Activated CD8-positive, alpha-beta memory T cell treated with anti-CD3 and anti-CD28 coated beads, Interleukin-2, amount 50 U/mL, for 48 hours (primary cell): ENCODE measurements at places on chromosomes 3 and 15.

DNA sequence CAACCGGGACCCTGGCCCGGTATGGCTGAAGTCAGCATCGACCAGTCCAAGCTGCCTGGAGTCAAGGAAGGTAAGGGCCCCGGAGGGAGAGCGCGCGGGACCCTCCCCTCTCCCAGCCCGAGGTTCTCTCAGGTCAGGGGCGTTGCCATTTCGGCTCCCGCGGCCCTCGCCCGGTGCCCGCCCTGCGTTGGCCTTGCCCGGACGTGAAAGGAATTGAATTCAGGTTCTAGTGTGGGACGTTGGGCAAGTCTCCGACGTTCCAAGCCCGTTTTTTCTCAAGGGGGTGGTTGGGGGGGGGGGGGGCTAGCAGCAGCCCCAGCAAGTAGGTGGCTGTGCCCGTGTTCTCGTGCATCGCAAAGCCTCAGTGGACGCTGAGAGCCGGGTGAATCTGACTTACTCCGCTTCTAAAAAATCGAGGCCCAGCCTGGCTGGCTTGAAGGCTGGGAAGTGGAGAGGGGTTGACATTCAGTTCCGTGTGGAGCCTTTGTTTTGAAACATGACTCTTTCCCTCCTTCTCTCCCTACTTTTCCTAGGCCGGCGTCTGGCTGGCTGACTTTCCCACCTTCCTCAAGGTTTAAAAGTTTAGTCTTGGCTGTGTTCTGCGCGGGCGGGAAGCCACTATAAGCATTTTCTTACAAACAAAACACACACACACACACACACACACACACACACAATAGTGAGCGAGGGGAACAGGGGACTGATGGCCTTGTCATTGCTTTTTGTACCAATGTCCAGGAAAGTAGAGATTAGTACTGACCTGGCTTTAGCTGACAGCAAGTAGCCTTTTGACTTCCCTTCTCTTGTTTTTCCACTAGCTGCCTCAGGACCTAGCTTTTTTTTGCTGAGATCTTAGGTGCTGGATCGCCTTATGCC lies at the start of gene UTS2B:
Gene UTS2B, minus strand, starts transcription at position 873 of the 876 bp plus-strand sequence. CDS start 48,337 bp downstream, outside the sequence.
- DNase-seq, result peak; percentile 50

DNA sequence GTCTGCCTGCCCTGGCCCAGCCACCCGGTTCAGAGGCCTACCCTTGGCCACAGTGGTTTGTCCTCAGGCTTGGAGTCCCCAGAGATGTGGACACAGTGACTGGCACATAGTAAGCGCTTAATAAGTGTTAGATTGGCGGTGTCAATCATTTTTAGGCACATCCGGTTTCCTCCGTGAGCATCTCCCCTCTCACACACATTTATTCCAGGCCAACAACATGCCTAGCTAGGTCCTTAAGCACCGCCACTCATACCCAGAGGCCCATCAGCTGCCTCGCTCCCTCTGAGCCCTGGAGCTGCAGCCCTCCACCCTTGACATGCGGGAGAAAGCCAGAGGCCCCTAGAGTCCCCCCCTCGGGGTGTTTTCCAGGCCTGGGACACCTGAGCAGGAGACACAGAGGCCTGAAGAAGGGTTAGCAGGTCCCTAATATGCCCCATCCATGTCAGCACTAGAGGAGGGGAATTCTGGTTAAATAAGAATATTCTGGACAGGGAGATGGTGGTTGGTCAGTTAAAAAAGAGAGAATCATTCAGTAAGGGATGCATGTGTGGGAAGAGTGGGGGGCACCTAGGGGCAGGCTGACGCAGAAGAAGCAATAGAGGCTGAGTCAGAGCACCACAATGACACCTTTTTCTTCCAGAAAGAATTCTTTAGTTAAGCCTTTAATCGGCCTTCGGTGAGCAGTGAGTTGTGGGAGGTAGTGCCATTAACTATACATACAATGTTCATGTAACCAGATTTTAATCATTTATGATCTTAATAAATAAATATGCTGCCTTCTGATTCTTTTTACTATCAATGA lies 22.3 kb downstream of the NR2F2 start:
- DNase-seq, result no peak

DNA sequence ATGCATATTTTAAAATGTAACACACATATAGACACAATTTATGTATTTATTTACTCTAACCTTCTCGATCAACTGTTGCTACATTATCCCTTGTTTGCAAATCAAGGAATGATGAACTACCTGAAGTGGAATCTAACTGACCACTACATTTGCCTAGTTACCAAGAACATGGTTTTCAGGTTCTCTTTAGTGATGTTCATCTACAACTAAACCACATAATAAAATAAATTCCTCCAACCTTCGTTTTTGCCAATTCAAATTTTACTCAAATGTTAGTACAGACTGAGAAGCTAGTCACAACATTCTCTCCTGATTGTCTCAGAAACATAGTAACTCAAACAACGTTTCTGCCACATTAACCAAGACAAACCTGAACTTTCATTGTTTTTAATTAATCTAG lies 521.9 kb downstream of the FOXP1 start:
- DNase-seq, result no peak

DNA sequence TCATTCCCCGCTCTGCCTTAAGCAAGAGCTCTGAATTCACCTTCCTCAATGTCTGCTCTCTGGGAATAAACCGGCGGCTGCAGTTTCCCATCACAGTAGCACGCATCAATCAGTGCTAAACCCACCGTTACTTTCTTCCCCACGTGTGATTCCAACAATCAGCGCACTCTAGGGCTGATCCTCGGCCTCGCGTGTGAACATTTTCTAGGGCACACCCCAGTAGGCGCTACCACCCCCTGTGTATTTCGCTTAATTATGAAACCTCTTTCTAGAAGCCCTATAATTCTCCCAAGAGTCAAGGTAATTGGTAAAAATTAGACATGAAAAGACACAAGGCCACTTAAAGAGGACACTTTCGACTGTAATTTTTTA lies 87.5 kb downstream of the RFTN1 start:
- no peak for DNase-seq
